ENCODE measurements at places on chromosomes 7 and 10. TPM values are rescaled to one million over a fixed set of nuclear protein-coding genes. Genes with fewer than 3 reads are reported as not detected.

GRCh38 chr10:30172673-30173072 lies 113.3 kb upstream of the JCAD start:
- DNase-seq = no peak

DNA sequence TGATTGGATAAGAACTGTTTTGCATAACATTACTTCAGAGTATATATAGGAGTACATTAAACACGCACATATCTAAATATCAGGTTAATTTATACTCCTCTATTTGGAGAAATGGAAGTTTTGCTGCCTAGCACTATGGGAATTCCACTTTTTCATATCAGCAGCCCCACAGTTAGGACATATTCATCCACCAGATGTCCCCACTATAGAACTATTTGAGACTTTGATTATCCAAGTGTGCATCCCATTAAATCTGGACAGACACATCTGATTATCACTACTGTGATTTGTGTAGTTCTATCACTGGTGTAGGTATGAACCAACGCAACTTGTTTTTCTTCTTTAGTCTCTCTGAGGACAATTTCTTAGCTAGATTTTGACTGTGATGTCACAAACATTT lies 345.7 kb downstream of the THSD7A start:
- no peak for DNase-seq

DNA sequence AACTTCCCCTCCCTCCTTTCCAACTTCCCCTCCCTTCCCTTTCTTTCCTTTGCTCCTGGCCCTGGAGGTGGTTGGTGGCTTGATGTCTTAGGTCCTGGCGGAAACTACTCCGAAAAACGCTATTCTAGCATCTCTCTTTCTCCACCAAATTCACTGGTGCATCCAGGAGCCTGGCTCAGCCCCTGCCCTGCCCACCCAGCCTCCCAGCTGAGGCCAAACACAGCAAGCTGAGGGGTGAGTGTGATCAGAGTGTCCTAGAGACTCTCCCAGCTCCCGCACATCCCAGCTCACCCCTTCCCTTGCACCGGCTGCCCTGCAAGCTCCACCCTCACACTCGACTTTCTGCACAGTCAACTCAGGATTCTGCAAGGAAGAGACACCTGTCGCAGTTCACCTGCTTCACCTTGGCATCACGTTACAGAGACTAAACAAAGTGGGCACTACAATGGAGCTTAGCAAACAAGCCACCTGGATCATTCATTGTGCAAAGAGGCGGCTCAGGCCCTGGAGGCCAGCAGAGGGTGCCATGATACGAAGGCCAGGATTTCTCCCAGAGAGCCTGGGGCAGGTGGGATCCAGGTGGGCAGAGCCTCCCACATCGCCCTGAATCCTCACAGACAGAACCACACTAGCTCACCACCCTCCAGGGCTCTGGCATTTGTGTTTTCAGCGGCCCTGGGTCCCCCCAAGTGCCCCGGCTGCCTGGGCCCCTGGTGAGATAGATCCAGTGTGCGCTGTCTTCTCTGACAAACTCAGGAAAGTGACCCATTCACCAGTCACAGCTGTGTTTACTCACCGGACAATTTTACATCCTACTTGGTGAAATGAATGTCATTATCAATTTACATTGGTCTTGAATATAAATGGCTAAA lies 169.6 kb downstream of the TCERG1L start:
- no peak for DNase-seq

GRCh38 chr7:42380401-42380800 lies 143.4 kb upstream of the GLI3 start:
- DNase-seq = no peak

- no peak for DNase-seq
These were observed 220.5 kb downstream of the CDK14 start for GRCh38 chr7:90816511-90817142.

DNA sequence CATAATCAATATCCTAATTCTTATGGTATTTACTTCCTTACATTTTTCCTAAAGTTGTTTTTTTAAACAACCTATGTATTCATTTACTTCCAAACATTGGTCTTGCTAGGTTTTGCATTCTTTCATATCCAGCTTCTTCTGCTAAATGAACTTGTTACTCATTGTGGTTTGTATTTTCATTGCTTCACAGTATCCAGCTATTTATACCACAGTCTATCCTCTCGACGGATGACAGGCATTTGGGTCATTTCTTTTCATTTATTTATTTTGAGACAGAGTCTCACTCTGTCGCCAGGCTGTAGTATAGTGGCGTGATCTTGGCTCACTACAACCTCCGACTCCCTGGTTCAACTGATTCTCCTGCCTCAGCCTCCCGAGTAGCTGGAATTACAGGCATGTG lies 66.8 kb downstream of the CCDC6 start:
- no peak for DNase-seq

DNA sequence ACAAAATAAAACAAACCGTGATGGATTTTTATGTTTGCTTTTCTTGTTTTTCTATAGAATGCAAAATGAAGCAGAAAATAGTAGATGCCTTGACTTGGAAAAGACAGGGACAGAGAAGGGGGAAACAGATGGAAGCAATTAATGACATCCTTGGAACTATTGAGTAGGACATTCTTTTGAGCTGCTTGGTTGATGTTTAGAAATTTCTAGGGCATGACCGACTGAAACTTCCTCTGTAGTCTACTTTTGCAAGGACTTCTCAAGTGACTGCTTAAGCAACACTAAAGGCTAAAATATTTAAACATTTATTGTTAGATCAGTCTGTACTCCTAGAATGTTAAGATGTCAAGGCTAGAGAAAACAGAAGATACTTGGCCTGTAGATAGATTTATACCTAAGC lies 49.4 kb downstream of the VCL start:
- DNase-seq = no peak

DNA sequence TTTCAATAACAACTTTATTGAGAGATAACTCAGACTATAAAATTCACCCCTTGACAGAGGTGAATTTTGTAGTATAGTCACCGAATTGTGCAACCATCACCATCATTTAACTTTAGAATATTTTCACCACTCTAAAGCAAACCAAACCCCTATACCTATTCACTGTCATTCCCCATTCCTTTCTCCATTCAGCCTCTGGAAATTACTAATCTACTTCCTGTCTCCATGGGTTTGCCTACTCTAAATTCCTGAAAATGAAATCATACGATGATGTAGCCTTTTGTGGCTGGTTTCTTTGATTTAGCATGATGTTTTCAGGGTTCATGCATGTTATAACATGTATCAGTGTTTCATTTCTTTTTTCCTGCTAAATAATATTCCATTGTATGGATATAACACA lies 15.6 kb upstream of the LMTK2 start:
- DNase-seq = no peak

DNA sequence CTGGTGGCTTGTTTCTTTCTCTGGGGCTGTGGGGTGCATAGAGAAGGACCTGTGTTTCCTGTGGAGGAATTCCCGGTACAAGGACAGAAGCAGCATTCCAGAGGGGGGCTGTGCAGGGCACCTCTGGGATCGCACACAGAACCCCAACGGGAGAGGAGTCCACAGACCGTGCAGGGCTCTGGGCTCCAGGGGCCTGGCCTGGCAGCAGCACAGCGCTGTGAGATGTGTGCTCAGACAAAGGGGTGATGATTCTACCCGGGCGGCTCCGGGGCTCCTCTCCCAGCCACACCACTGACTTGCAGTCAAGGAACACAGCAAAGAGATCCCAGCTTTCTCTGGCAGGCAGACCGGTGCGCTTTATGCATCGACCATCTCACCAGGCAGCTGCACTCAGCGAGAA lies 6.9 kb upstream of the SHH start:
- DNase-seq = no peak

GRCh38 chr10:79159785-79160184 lies 91.0 kb downstream of the ZMIZ1 start:
- peak; percentile 44 for DNase-seq

DNA sequence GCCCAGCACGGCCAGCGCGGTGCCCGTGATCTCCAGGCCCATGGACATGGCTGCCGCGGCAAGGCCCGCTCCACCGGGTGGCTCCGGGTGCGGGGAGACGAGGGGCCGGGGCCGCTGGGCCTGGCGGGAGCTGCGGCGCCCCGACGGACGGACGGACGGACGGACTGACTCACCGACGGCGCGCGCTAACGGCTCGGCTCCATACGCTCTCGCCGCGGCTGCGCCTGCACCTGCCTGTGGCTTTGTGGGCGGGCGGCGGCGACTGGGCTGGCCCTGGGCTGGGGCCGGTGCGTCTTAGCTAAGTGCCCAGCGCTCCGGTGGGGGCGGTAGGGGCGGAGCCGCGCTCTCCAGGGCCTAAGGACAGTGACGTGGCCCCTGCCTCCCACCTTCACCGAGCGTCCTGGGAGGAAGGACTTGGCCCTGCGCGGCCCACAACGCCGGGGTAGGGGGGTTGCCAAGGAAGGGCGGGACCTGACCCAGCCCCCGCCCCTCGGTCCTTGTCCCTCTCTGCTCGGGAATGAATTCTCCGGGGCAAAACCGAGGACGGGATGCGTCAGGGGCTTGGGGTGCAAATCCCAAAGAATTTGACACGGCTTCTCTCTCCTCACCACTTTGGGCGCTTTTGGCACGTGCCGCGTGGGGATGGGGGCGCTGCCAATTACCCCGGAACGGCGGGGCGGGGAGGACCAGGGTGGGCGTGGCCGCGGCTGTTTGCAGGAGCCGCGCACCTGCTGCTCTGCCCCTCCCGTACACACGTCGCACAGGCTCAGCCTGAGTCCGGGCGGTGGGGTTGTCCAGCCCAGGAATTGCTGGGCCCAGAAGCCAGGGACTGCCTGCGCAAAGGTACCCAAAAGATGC lies at the start of gene CLDN3:
Gene CLDN3 (minus strand): TSS at position 269 of the 858 bp plus-strand sequence. CDS start 221 bp downstream, at position 48.
- DNase-seq = peak; percentile 99

GRCh38 chr7:2668401-2668800 lies 19.6 kb upstream of the AMZ1 start:
- DNase-seq = no peak

- DNase-seq = no peak
These were observed 30.6 kb downstream of the HYCC1 start for GRCh38 chr7:22983257-22983855.

- no peak for DNase-seq
These were observed 516 bp downstream of the ZNHIT1 start for GRCh38 chr7:101218236-101219125.

DNA sequence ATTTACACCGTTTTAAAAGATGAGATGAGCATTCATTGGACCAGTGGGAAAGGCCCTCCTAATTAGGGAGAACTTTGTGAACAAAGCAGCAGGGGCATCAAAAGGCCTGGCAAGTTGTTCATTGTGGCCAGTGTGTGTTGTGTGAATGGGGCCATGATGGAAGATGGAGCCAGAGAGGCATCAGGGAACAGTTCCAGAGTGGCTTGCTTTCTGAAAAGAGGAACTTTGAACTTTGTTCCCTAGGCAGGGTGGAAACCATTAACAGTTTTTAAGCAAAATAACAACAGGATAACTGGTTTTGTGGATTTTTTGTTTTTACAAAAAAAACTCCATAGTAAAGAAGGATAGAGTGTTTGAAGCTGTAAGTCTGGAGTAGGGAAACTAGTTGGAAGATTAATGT lies 12.5 kb downstream of the SUV39H2 start:
- no peak for DNase-seq

DNA sequence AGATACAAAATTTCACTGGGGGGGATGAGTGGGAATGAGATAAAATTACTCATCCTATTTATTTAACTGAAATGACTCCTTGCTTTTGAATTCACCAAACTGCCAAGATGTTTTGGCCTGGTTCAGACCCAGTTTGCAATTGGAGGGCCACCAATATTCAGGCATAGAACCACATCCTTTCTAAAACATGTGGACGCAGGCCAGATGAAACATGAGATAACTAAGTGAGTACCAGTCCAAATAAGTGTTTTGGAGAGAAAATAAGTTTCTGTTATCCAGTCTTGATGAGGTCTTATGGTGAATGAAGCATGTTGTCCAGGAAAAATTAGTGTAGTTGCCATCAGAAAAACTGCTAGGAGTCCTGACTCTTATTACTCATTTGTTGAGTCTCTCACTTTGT lies 36.3 kb upstream of the PDK4 start:
- DNase-seq = no peak

GRCh38 chr7:158506626-158507025 lies 81.0 kb downstream of the PTPRN2 start:
- DNase-seq = no peak

- DNase-seq = no peak
These were observed 27.9 kb upstream of the PLXNA4 start for GRCh38 chr7:132604121-132604520.

DNA sequence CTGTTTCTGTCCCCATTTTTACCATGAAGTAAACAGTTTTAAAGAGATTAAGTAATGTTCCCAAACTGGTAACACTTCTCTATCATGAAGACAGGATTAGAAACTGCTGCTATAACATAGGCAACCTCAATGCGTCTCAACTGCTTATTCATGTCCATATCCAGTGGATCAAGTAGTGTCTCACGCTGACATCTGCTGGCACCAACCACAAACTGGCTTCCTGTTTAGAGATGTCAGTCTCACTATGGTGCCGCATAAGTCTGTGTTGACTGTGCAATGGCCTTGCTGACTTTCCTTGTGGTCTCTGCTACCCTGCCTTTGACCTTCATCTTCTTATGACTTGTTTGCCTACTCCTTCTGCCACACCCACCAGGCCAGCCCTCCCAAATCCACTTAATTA lies 369.6 kb upstream of the DPP6 start:
- DNase-seq = no peak

GRCh38 chr7:132614428-132615318 lies 38.4 kb upstream of the PLXNA4 start:
- peak; percentile 18 for DNase-seq

- no peak for DNase-seq
These were observed 189.2 kb upstream of the GALNT17 start for GRCh38 chr7:70942791-70943190.

GRCh38 chr10:72162978-72163377 lies 52.8 kb upstream of the ANAPC16 start:
- no peak for DNase-seq

The GPR37 gene
- total RNA-seq = 2.6 TPM

The TMEM184A gene
- 65.3 TPM for total RNA-seq

The C10orf105 gene
- total RNA-seq = not detected

The PLPP4 gene
- total RNA-seq = not detected

The MMD2 gene
- not detected for total RNA-seq

The TMEM225B gene
- total RNA-seq = 0.52 TPM

The CAMK2B gene
- 7.6 TPM for total RNA-seq

The TET1 gene
- 3.6 TPM for total RNA-seq

The LRRC18 gene
- total RNA-seq = not detected

The NUB1 gene
- total RNA-seq = 43.8 TPM

The ZMIZ1 gene
- 42.2 TPM for total RNA-seq

Data from body of pancreas (tissue), 4 donors.